ENCODE measurements at places on chromosomes 6 and 20. TPM values are rescaled to one million over a fixed set of nuclear protein-coding genes. Genes with fewer than 3 reads are reported as not detected.

GRCh38 chr6:138765896-138766655, 7.5 kb upstream of the CCDC28A start:
- no peaks in the 10 kb centered on the region for H3K36me3 ChIP-seq
- H3K27me3 ChIP-seq: no peaks in the 10 kb centered on the region
- no peak overlapping the region for H3K4me3 ChIP-seq
- H3K27ac ChIP-seq: no peak overlapping the region
- DNase-seq: no peak

GRCh38 chr6:14726816-14727493, 518.9 kb upstream of the JARID2 start:
- H3K4me1 ChIP-seq: peaks cover 8% of the 10 kb centered on the region
- H3K27ac ChIP-seq: no peak overlapping the region
- no peaks in the 10 kb centered on the region for H3K27me3 ChIP-seq
- no peak overlapping the region for H3K4me3 ChIP-seq

DNA sequence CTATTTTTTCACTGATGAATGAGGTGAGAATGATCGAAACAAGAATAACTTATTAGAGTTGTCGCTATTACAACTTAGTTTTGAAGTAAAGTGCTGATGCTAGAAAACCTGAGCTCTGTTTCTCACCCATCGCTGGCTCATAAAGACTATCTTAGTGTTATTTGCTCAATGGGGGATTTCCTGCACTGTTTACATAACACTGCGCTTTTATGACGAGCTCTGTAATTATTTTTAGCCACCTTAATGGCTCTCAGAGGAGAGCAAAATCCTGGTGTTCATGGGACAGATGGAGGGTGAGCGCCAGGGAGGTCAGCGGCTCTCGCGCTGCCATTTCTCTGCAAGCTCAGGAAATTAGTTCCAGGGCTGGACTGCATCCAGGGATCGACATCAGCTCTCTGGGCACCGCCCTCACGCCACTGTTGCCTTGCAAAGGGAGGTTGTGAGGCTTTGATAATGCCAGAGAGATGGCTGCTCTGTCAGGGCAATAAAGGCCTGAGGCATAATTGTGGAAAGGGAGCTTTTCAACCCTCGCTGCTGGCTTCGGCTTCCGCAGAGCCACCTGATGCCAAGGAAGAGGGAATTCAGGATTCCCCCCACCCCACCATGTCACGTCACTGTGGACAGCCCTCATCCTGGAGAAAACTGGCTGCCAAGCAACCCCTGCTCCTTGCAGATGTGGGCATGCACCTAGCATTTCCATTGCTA, 72.0 kb downstream of the DACT2 start:
- peaks cover 28% of the 10 kb centered on the region for H3K4me1 ChIP-seq
- DNase-seq: no peak
- no peak overlapping the region for H3K4me3 ChIP-seq
- peaks cover 5% of the 10 kb centered on the region for H3K27me3 ChIP-seq

DNA sequence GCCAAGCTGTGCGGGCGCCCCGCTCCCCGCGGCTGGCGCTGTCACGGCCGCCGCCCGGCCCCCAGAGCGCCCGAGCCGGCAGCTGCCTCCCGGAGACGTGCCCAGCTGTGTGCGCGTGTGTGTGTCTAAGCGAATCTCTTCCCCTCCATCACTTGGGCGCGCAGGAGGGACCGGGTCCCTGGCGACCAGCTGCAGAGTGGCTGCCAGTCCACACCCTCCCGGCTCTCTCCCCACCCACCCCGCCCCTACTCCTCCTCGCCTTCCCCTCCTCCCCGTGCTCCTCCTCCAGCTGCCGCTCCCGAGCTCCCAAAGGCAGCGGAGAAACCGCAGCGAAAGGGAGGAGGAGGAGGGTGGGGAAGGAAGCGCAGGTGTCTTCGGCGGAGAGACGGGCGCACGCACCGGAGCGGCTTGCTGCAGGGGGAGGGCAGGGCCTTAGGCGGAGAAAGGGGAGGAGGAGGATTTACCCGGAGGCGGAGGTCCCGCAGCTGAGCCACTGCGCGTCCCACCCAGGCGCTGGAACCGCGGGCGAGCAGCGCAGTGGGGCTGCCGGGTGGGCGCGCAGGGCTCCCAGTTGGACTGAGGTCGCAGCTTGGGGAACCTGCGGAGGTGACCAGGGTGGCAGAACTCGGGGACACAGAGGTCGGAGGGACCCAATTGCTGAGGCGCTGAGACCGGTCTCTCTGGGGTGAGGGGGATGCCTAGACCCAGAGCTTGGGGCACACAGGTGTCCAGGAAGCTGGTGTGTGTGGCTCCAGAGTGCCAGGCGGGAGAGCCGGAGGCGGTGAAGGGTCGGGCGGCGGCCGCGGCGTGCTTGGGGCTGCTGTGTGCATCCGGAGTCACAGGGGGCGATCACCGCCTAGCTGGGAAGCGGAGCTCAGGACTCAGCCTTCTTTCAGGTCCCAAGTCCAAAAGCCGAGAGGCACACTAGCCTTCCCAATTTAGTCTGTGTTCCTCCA, at the start of gene HS3ST5:
Gene HS3ST5, minus strand, starts transcription at position 198 of the 956 bp plus-strand sequence. CDS start 280,178 bp downstream, outside the sequence.
- H3K4me3 ChIP-seq: peak within 1 kb of the TSS; percentile 78
- no peaks in the 10 kb centered on the region for H3K36me3 ChIP-seq
- peak; percentile 63 for DNase-seq

DNA sequence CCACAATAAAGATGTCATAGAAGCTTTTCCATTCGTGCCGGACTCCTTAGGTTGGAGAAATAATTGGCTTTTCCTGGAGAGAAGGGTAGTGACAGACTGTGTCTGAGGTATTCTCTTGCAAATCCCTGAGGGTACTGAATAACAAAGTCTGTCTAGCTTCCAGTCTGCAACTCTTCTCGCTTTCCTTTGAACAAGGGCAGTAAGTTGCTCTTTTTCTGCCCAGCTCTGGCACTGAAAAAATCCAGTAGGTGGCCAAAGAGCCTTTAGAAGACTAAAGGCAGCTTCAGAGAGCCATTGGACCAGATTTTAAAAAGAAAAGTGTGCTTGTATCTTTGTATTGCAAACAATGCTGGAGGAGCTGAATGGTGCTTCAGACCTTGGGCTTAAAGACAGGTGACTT, 20.7 kb upstream of the RREB1 start:
- DNase-seq: no peak
- no peak overlapping the region for H3K27ac ChIP-seq
- H3K4me1 ChIP-seq: peaks cover 5% of the 10 kb centered on the region
- H3K4me3 ChIP-seq: no peak overlapping the region

DNA sequence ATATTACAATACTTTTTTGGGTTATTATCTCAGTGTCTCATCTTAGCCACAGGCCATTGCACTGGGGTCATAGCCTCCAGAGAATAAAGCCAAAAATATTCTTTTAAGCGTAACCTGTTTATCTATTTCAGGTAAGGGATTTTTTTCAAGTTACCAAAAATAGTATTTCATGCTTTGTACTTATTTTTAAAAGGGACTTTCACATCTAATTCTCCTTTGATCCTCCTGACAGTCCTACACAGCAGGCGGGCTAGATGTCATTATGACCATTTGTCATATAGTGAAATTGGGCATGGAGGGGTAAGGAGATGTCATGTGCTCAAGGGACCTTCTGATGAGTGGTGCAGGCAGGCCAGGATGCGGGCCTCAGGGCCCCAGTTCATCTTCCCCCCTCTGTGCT, 68.9 kb downstream of the TBC1D7 start:
- H3K4me3 ChIP-seq: no peak overlapping the region
- no peaks in the 10 kb centered on the region for H3K27me3 ChIP-seq
- DNase-seq: no peak
- H3K4me1 ChIP-seq: no peaks in the 10 kb centered on the region
- no peak overlapping the region for H3K27ac ChIP-seq

- H3K4me3 ChIP-seq: no peak overlapping the region
- H3K4me1 ChIP-seq: no peaks in the 10 kb centered on the region
- no peaks in the 10 kb centered on the region for H3K27me3 ChIP-seq
- H3K27ac ChIP-seq: no peak overlapping the region
- DNase-seq: no peak
Observed at GRCh38 chr6:148677594-148678476, 69.0 kb upstream of the UST start.

DNA sequence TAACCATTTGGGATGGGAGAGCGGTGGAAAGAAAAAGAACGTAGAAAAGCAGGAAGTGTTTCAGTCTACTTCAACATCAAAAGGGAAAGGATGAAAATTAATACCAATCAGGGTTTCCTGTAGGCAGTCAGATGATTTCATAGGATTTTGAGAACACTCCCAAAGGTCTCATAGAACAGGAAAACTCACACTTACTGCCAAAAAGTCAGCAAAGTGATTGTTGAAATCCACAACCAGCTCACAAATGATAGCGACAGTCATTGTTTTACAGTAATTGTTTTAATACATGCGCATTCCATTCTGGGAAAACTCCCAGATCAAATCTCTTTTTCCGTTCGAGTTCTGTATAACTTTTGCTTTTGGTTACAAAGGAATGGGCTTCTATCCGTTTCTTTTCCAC, 5.3 kb upstream of the CNKSR3 start:
- DNase-seq: no peak
- H3K36me3 ChIP-seq: no peaks in the 10 kb centered on the region
- H3K27me3 ChIP-seq: peaks cover 10% of the 10 kb centered on the region
- H3K27ac ChIP-seq: no peak overlapping the region
- H3K4me3 ChIP-seq: no peak overlapping the region

GRCh38 chr20:32621071-32621890, 36.1 kb upstream of the NOL4L start:
- H3K36me3 ChIP-seq: no peaks in the 10 kb centered on the region
- H3K27ac ChIP-seq: peak overlapping the region; percentile 53
- peaks cover 3% of the 10 kb centered on the region for H3K4me1 ChIP-seq
- no peak for DNase-seq

DNA sequence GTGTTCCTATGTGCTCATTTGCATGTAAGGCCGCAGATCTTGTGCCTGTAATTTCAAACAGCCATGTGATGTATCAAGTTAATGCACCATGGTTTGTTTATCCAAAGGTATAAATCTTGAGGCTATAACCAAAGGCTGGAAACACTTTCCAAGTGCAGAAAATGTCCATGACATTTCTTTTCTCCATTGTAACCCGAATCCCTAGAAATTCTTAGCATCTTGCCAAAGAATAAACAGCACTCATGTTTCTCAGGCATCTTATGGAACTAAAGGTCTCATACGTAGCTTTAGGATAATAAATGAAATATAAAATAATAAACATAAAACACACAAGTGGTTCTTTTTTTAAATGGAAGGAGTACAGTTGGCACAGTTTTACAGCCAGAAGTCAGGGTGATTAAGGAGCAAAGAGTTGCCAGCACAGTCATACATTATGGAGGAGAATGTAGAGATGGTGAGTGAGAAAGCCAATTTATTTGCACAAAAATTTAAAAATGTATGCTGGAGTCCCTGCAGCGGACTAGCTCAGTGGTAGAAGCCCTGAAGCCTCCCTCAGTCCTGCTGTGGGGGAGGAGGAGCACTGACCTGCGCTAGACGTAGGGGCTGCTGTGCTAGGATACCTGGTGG, 18.0 kb downstream of the CDH26 start:
- peaks cover 7% of the 10 kb centered on the region for H3K36me3 ChIP-seq
- H3K4me1 ChIP-seq: no peaks in the 10 kb centered on the region
- no peak for DNase-seq
- H3K27ac ChIP-seq: no peak overlapping the region

Gene SLC22A3
- 1.7 TPM for total RNA-seq

Gene PSORS1C1
- total RNA-seq: not detected

Gene TP53TG5
- not detected for total RNA-seq

Gene PAK5
- total RNA-seq: 12.2 TPM

Gene PGC
- not detected for total RNA-seq

Gene SLC17A1
- total RNA-seq: 0.49 TPM

Gene PKIG
- 34.4 TPM for total RNA-seq

Gene DLGAP4
- 109 TPM for total RNA-seq

Gene TTLL9
- 2.4 TPM for total RNA-seq
